Heart right ventricle (tissue), 16 donors: ENCODE measurements at places on chromosomes 4 and X. TPM values are rescaled to one million over a fixed set of nuclear protein-coding genes. Genes with fewer than 3 reads are reported as not detected.

The GUCY1A1 gene
- 48.4 TPM for total RNA-seq

DNA sequence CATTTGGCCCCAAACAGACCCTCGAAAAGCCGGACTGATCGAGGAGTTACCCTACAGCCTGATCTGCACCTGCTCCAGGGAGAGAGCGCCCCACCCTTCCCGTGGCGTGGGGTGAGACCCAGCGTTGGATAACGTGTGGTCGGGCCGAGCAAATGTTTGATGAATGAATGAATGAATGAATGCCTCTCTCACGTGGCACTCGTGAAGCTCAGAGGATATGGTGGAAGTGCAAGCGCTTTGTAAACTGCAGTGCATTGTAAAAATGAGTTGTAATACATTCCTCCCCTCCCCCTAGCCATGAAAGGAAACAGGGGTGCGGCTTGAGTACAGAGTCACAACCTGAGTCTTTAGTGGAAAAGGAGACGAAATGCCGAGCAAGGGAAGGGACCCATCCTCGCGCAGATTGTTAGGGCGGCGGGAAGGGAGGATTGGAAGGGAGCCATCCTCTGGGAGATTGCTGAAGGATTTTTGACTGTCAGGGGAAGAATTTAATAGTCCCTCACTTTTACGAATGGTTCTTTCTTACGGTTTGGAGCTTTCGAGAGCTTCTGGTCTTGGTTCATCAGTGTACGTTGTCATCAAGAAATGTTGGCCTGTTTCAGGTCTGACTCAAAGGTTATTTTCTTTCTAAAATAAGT, 772 bp upstream of the FBXW7 start:
- DNase-seq = no peak

- no peak for DNase-seq
These were observed 486.6 kb downstream of the FAT4 start for GRCh38 chr4:125801373-125801772.

The APBB2 gene
- total RNA-seq = 25.1 TPM

GRCh38 chrX:40253771-40254170, 156.0 kb upstream of the BCOR start:
- no peak for DNase-seq

The KLB gene
- not detected for total RNA-seq

- DNase-seq = peak; percentile 96
These were observed at the start of gene FAM53A for GRCh38 chr4:1683736-1684505. TSS of gene FAM53A (minus strand) at chr4:1684313. CDS start at chr4:1668741, 15,572 bp downstream.

GRCh38 chr4:151291485-151291884, 14.5 kb downstream of the PRSS48 start:
- DNase-seq = no peak

GRCh38 chr4:47837094-47837907, 566 bp downstream of the CORIN start:
- DNase-seq = peak; percentile 24

The LAGE3 gene
- 21.0 TPM for total RNA-seq

The VCX3A gene
- total RNA-seq = not detected

DNA sequence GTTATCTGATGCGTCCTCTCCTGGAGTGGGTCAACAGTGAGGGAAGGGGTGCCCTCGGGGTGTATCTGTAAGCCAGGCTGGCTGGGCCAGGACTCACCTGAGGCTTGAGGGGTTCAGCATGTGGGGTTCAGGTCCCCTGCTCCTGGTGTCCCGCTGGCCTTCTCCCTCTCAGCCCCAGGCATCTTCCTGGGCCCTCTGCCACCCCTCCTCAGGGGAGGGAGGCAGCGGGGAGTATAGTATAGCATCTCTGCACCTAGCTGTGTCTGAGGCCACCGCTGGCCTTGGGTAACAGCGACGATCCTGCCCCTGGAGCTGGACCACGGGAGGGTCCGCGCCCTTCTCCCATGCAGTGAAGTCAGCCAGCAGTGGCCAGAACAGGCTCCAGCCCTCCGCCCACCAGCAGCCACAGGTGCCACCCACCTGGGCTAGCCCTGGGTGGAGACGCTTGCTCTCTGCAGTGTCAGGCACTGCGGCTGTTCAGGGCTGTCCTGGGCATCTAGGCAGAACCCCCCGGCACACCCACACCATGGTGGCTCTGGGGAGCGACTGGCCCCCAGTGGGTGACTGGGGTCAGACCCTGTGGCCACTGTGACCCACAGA, 110.7 kb upstream of the NKX1-1 start:
- DNase-seq = peak; percentile 8

- DNase-seq = no peak
These were observed 207.5 kb downstream of the NSUN7 start for GRCh38 chr4:40957281-40957680.

DNA sequence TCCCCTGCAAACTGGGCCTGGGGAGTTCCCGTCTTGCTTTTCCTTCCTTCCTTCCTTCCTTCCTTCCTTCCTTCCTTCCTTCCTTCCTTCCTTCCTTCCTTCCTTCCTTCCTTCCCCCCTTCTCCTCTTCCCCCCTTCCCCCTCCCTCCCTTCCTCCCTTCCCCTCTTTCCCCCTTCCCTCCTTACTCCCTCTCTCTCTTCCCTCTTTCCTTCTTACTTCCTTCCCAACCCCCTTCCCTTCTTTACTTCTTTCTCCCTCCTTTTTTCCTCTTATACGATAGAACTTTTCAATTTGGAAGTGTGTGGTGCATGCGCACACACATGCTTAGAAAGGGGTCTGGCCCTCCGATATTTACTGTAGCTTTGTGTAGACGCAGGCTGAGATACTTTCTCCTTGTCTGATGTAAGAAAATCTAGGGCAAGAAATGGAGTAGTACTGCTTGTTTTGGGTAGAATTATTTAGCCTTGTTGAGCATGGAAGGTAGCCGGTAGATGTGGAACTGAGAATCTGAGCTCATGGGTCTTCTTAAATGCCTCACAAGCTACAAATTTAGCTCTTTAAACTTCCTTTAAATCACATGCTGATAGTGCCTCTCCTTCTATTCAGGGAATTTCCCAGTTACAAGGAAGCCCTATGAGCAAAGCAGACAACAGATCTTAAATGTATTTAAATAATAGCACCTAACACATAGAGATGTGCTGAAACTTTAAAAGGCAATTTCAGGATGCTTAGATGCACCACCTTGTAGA, 189.6 kb downstream of the GPAT3 start:
- DNase-seq = no peak

DNA sequence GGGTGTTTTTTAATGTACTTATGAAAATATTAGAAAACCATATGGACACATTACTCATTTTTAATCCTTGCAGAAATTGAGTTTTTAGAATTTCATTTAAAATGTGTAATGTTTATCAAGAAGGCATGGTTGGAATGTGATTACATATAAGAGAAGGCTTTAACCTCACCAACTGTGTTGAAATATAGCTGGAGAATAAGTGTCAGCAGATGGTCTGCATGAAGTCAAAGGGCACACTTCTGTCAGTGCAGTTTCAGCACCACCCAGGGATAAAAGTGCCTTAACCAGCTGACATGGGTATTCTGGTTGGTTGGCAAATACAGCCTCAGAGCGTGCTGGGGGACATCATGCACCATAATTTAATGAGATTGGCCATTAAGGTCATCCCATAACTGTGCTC, 21.2 kb upstream of the ANTXR2 start:
- no peak for DNase-seq

The REELD1 gene
- total RNA-seq = 0.25 TPM

DNA sequence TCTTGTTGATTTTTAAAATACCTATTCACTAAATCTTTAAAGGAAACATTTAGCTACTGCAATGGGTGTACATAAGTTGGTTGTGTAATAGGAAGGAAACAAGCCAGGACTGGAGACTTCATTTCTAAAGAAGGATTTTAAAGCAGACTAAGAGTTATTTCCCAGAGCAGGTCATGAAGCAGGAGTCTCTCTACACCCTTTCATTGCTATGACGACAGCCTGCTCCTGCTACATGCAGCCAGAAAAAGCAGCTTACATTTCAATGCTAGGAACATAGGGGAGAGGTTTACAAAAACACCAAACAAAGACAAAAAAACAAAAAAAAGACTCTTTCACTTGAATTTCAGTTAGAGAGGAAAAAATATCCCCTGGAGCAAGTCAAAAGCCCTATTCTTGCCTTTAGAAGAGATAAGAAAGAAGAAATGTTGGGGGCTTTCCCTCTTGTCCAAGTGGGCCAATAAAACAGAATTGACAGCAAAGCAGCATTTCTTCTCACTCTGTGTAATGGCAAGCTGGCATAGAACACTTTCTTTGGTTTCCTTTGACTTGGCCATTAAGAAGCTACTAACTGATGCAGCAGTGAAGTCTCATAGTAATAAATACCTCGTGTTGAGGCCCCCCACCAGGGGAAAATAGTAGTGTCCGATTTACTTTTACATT, 3.4 kb downstream of the SPARCL1 start:
- no peak for DNase-seq

DNA sequence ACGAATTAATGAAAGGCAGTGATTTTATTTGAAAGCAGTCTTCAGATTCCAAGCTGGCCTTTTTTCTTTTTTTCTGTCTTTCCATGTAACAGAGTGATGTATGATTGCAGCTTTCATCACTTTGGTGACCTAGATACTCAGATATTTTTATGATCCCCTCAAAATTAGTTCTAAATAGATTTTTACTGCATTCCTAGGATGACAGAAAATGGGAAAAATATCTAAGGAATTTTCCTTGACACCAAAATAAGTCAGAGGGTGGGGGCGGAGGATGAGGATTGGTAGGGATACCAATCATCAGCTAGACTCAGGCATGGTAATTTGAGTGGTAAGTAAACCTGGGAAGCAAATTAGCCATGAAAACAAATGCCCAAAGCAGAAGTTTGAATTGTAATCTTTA, 11.9 kb upstream of the HMGB2 start:
- DNase-seq = no peak

GRCh38 chrX:145002771-145003170, 244.5 kb upstream of the SPANXN1 start:
- no peak for DNase-seq

The XK gene
- 8.2 TPM for total RNA-seq

The EVC2 gene
- 0.95 TPM for total RNA-seq

GRCh38 chr4:8272472-8273428, 3.2 kb downstream of the HTRA3 start:
- peak; percentile 58 for DNase-seq

DNA sequence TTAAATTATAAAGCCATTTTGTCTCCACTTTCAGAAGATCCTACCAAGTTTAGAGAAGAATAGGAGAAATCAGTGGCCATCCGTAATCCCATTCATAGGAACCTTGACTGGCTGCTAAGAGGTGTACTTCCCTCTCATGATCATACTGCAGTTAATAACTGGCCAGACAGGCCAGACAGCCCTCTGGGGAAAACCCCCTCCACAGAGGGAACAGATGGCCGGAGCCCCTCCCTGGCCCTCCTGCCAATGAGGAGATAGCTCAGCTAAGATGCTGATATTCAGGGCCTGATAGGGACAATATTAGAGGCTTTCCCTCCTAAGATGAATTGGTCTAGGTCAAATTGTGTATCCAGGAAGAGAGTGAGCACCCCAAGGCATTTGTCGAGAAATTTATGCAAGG, 200.0 kb upstream of the MAOA start:
- DNase-seq = no peak

DNA sequence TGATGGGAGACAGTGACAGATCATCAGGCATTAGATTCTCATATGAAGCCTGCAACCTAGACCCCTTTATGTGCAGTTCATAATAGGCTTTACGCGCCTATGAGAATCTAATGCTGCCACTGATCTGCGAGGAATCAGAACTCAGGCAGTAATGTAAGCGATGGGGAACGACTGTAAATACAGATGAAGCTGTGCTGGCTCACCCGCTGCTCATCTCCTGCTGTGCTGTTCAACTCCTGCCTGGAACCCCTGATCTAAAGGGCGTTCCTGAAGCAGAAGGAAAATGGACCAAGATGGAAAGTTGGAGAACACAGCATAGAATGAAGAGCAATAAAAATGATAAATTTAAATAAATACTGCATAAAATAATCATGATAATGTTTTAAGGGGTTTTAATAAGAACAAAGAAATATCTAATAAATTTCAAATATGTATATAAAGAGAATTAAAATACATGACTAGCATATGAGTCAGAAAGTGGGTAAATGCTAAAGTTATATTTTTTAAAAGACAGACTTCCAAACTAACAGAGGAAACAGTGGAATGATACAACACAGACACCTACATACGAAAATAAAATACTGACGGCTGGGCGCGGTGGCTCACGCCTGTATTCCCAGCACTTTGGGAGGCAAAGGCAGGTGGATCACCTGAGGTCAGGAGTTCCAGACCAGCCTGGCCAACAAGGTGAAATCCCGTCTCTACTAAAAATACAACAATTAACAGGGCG, 59.2 kb downstream of the RBM47 start:
- DNase-seq = no peak

The ERVMER34-1 gene
- total RNA-seq = 2.9 TPM

The GRIA3 gene
- total RNA-seq = 1.4 TPM

The S100G gene
- total RNA-seq = not detected

GRCh38 chrX:97065066-97065465, 181.4 kb downstream of the RPA4 start:
- DNase-seq = no peak

DNA sequence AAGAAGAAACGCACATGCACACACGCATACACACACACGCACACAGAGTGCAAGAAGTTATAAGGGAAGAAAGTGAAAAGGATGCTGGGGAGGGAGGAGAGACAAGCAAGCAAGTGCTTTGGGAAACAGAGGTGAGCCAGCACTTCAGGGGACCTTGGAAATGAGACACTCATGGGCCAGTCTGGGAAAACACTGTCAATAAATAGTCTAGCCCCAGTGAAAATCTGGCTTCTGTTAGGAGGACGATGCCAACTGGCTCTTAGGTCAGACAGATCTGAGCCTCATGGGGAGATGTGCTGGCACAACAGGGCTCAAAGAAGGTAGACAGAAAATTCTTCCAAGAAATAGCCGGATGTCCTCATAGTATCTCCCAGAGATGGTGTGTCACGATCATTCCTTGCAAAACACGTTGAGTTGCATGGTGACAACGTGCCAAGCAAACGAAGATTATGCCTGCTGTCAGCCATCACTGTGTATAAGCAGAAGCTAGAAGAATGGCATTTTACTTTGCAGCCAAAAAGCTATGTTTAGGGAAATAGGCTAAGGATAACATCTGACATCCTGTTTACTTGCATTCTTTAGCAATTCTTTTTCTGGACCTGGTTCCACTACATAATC, 557 bp upstream of the ARHGEF6 start:
- peak; percentile 11 for DNase-seq
